Omental fat pad (tissue), 4 donors: ENCODE measurements at places on chromosomes 4 and X.

- no peak for DNase-seq
These were observed 310.0 kb downstream of the PDHA2 start for GRCh38 chr4:96149894-96150293.

DNA sequence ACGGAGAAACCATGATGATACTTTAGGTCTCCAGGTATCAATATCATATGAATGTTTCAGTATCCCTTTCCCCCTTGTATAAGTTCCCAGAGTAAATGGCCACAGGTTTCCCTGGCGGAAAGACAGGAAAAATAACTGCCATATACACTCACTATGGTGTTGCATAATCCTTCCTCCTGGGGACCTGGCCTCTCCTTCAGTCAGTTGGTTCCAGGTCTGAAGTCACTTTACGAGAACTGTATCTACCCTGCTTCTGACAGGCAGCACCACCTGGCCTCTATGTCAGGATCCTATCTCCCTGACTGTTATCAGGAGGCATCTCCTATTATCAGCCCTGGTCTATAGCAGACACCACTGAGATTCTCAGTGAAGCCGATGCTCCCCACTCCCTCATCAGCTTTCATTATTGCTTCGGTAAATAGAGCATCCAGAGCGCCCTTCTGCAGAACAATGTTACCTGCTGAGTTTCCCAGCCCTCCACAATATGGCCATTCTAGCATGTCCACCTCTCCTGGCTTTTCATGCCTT lies 22.6 kb downstream of the HAUS3 start:
- DNase-seq, result no peak

- DNase-seq, result no peak
These were observed 174.3 kb downstream of the SLIT2 start for GRCh38 chr4:20426028-20426427.

- no peak for DNase-seq
These were observed 91.4 kb downstream of the BCOR start for GRCh38 chrX:40006106-40007017.

- DNase-seq, result no peak
These were observed 2.2 kb downstream of the WFS1 start for GRCh38 chr4:6271701-6272465.

DNA sequence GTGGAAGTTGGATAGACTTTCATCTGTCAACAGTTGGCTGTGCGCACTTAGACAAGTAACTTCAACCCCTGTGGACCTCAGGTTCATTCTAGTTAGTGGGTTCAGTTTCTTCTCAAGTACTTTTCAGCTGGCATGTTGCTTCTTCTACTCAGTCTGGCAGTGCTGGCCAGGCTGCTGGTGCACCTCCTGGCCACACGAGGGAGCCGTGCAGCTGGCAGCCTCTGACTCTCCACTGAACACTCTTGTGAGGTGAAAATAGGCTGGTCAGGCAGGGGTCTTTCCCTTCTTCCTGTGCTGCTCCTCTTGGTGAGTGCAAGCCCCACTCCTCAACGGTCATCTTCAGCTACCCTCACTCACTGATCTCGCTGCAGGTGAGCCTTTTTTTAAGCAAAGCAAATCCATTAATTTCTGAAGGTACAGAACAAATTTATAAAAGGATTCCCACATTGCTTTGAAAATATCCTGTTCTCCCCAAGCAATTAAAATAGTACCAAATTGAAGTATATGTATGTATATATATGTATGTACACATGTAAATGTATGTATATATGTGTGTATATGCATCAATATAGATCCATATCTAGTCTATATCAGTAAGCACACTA lies 30.6 kb downstream of the LONRF3 start:
- no peak for DNase-seq

GRCh38 chr4:17688011-17688441 lies 73.6 kb downstream of the MED28 start:
- DNase-seq, result no peak

- DNase-seq, result no peak
These were observed 691 bp upstream of the USP46 start for GRCh38 chr4:52659722-52660261.

DNA sequence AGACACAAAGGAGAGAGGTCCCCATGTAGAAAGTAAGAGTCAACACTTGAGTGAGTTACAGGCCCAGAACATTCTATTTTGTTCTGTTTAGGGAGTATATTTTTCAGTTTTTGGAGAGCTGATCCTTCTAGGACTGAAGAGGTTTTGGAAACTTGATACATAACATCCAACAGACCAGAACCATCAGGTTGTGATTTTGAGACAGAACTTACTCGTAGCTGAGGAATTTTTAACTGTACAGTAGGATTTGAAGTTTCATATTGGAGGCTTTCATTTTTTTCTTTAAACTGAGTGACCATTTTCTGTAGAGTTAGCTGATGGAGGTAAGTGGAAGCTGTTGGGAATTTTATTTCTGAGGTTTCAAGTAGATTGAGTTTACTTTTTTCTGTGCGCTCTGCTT lies 73.3 kb downstream of the NCAPG start:
- no peak for DNase-seq

GRCh38 chr4:42280327-42281095 lies 116.8 kb upstream of the SHISA3 start:
- DNase-seq, result no peak

- no peak for DNase-seq
These were observed 37.7 kb upstream of the FRAS1 start for GRCh38 chr4:78019414-78019813.

GRCh38 chrX:120238933-120239332 lies 11.7 kb upstream of the ZBTB33 start:
- DNase-seq, result no peak

- no peak for DNase-seq
These were observed 36.7 kb downstream of the CLNK start for GRCh38 chr4:10647846-10648245.

- no peak for DNase-seq
These were observed 57.3 kb upstream of the BCOR start for GRCh38 chrX:40154853-40155588.

- no peak for DNase-seq
These were observed 278.2 kb upstream of the GATB start for GRCh38 chr4:152039023-152039481.

GRCh38 chr4:106301393-106302061 lies 14.5 kb downstream of the TBCK start:
- DNase-seq, result no peak

GRCh38 chrX:110394651-110395050 lies 36.0 kb downstream of the RTL9 start:
- no peak for DNase-seq

DNA sequence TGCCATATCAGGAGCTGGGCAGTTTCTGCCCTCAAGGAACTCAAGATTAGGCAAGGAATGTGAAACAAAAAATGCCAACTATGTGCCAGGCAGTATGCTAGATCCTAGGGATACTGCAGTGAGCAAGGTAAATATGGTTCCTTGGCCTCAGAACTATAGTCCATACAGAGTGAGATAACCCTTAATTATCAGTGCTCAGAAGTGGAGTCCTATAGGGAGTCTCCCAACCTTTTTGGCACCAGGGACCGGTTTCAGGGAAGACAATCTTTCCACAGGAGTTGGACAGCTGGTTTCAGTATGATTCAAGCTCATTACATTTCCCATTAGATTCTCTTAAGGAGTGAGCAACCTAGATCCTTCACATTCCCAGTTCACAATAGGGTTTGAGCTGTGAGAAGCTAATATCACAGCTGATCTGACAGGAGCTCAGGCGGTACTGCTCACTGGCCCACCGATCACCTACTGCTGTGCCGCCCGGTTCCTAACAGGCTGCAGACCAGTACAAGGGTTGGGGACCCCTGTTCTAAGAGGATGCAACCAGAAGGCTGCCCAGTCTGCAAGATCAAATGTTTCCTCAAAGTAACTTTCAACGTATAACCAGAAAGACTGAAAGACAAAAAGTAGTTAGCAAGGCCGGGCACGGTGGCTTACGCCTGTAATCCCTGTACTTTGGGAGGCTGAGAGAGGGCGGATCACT lies 1.7 kb upstream of the SRP72 start:
- DNase-seq, result no peak

DNA sequence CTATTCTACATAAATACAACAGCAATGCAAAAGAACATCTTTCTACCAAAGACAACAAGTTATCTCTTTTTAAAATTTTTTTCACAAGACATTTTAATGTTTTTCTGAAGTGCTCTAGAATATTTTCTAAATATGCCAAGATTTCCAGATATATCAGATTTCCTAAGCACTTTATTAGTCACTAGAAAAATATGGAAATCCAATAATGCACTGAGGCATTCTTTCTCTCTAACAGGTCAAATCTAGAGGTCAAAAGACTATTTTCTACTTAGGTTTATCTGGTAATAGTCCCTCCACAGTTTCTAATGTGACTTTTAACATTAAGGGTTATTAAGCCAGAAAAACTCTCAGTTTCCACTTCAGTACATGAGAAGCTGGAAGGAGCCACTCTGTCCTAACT lies 1041.2 kb upstream of the INTU start:
- DNase-seq, result no peak

DNA sequence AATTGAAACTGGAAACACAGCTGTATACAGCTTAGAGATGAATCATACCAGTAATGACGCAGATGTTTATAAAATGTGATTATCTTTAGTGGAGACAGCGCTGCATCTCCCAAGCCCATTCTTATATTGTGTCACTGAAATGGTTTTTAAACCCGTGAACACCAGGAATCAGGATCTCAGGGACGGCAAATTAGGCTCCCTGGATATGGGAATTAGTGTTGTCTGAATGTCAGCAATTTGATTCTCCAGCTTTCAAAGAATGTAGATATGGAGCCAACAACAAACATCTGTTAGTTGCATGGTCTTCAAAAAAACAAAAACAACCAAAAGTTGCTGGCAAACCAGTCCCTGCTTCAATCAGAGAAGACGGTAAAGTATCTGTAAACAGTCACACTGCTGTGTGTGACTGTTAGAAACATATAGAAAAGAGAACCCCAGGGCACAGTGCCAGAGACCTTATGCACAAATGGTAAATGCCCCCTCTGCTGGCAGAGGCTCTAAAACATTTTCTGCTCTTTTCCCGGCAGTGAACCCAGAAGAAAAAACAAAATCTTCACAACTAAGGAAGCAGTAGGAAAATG lies 351.9 kb upstream of the FTHL17 start:
- DNase-seq, result no peak

DNA sequence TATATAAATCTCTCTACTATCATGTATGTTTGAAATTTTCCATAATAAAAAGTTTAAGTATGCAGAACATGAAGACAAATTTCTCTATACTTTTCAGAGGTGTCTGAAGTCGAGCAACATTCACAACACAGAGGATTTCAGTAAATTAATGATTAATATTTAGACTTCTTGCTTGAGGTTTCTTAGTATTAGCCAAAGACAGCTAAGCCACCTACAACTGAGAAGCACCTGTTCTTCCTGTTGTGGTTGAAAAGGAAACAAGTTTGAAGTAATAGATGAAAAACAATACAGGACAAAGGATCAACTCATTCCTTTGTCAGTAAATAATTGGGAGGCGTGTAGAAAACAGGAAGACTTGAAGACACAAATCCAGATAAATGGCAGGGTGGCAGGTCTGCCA lies 21.1 kb downstream of the SCML1 start:
- no peak for DNase-seq

GRCh38 chr4:158051401-158052235 lies 121.2 kb downstream of the GASK1B start:
- no peak for DNase-seq

DNA sequence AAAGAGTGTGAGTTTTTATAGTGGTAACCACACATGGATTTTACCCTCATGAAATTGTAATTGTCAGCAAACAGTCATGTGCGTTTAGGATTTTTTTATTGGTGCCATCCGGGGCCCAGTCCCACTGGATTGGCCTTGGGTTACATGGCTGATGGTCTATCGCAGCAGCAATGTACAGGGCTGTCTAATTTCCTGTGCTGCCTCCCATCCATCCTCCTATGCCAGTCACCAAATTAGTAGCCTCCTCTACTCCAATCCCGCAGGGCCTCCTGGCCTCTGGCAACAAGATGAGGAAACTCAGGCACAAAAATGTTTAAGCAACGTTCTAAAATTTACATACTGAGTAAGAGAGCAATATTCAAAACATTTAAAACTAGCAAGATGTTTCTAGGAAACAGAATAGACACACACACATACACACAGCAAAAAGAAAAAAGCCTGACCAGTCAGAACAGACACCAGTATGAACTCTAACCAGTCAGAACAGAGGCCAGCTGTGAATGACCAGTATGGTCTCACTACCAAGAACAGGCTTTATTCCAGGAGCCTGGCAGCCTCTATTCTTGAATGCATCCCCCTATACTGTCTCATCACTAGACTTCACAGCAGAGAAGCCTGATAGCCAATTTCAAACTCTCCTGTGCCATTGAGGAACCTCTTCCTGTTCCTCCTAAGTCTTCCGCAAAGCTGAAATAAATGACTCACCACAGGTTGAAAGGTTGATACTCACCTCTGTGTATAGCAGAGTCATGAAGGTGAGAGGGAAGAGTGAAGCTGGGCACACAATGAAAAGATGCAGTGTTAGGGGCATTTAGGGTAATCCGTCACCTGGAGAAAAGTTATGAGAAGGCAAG lies 42.6 kb downstream of the CHRNA9 start:
- no peak for DNase-seq

GRCh38 chr4:21879187-21879586 lies 69.4 kb downstream of the KCNIP4 start:
- DNase-seq, result no peak

GRCh38 chr4:176321589-176321988 lies 1.8 kb downstream of the SPCS3 start:
- DNase-seq, result no peak

GRCh38 chrX:11267425-11267824 lies 25.8 kb upstream of the AMELX start:
- no peak for DNase-seq

DNA sequence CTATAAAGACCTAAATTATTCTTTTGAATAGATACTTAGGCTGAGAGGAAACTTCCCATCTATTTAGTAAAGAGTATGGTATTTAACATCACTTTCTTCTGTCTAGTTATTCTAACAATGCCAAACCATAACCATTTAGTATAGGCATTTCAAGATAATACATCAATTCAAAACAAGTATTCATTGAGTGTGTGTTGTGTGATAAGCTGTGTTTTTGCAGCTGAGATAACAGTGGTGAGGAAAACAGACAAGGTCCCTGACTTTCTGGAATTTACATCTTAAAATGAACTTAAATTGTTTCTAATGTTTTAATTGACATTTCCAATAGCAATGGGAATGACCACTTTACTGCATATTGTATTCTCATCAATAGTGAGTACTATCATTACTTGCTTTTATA lies 22.4 kb upstream of the TSPAN5 start:
- DNase-seq, result no peak

GRCh38 chrX:70453024-70453618 lies 8.5 kb downstream of the DLG3 start:
- no peak for DNase-seq

DNA sequence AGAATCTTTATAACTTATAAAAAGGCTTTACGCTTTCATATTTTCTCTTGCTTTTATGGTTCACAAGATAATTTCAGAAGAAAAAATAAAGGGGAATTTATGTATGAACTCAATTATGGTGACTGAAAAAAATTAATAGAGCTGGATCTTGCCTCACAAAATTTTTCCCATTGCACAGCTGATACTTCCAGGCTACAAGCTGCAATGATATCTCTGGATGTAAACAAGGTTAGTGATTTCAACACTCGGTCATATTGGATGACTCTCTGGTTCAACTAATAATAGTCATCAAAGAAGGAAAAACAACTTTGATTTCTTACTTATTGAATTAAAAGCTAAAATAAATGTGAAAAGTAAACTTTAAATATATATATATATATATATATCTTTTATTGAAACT lies 868.0 kb downstream of the FAT4 start:
- DNase-seq, result no peak
